ENCODE measurements at places on chromosomes 7 and 10.

- no peak for DNase-seq
Measured at GRCh38 chr10:70399177-70399576, 4.8 kb upstream of the EIF4EBP2 start.

- no peak for DNase-seq
Measured at GRCh38 chr10:111303887-111304286, 227.1 kb downstream of the ADRA2A start.

DNA sequence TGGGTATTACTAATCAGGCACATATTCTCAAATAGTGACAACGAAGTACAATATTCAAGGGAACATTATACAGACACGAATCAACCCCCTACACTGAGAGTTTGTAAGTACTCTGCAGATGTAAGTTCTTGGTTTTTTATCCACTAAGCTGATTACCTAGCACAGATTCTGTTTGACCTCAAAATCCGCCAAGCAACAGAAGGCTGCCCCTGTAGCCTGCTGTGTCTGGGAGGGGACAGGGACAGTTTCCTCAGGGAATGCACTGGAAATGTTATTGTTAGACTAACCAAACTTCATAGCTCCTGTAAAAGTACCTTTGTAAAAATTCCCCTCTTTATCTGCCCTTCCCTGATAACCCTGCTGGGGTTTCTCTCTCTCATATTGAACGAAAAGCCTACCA lies 45.2 kb upstream of the ZRANB1 start:
- no peak for DNase-seq

- no peak for DNase-seq
Measured at GRCh38 chr7:77707504-77707992, 11.3 kb downstream of the RSBN1L start.

DNA sequence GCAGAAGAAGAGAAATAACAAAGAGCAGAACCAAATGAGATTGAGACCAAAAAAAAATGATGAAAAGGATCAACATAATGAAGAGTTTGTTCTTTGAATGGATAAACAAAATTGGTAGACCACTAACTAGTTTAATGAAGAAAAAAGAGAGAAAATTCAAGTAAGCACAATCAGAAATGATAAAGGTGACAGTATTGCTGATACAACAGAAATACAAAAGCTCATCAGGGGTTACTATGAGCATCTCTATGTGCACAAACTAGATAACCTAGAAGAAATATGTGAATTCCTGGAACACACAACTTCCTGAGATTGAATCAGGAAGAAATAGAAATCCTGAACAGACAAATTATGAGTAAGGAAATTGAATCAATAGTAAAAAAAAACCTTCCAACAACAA lies 157.1 kb downstream of the ZEB1 start:
- no peak for DNase-seq

DNA sequence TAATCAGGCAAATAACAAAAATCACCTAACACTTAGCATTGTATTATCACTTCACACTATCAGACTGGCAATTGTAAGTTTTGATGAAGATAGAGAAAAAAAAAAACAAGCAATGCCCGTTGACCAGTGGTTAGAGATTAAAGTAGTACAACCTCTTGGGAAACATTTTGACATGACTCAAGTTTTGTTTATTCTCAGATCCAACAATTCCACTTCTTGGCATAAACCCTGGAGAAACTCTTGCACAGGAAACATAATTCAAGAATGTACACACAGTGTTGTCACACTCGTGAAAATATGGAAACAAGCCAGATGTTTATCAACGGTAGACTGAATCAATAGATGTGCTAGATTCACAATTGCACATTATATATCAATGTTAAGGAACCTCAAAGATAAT lies 37.2 kb downstream of the FRMD4A start:
- DNase-seq: no peak

Data from CMK (cell line).